ENCODE measurements at places on chromosomes 6 and 20.

GRCh38 chr20:14295238-14295637, 42.2 kb downstream of the FLRT3 start:
- no peak for DNase-seq

DNA sequence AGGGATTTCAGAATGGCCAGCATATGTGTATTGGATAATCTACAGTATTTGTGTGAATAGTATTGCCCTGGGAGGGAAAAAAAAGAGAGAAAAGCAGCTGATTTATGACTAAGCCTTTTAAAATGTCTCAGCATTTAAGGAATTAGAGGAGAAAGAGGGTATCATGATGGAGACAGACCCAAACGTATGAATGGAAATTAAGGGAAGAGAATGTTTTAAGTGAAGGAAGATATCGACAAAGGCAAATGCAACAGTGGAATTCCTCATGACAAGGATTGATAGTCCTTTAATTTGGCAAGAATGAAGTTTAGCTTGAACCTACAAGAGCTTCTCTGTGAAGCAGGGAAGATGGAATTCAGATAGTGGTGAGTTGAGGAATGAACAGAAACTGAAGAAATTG, 367.3 kb upstream of the POU3F2 start:
- DNase-seq, result no peak

DNA sequence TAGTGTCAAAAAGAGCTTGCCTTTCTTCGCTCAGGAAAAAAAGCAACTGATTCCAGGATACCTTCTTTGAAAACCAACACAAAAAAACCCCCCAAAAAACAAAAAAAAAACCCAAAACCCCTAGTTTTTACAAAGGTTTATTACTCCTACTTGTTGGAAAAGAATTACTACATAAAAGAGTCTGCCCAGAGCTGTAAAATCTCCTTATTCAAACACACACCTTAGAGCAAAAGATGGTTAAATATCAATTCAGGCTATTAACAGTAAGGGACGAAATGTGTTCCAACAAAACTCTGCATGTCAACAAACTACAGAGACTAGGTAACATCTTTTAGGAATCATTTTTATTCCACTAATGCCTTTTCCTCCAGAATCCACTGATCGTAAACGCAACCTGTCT, 42.7 kb downstream of the BCAS1 start:
- no peak for DNase-seq

GRCh38 chr6:2760882-2761842, 4.0 kb upstream of the WRNIP1 start:
- DNase-seq, result no peak

DNA sequence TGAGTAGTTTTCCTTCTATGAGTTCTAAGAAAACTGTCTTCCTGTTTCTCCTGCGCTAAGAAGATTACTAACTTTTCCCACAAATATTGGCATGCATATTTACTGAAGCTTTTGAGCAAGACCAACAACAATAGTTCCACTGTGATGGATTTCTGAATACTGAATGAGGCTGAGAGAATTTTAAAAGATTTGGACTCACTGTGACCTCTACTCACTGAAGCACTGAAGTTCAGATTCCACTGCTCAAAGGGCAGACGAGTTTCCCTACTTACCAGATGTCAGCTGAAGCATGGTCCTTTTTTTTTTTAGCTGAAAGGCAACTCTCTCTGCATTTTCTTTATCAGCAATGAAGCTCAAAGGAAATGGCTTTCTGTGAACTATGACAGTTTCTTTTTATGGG, 718.5 kb downstream of the RFPL4B start:
- no peak for DNase-seq

DNA sequence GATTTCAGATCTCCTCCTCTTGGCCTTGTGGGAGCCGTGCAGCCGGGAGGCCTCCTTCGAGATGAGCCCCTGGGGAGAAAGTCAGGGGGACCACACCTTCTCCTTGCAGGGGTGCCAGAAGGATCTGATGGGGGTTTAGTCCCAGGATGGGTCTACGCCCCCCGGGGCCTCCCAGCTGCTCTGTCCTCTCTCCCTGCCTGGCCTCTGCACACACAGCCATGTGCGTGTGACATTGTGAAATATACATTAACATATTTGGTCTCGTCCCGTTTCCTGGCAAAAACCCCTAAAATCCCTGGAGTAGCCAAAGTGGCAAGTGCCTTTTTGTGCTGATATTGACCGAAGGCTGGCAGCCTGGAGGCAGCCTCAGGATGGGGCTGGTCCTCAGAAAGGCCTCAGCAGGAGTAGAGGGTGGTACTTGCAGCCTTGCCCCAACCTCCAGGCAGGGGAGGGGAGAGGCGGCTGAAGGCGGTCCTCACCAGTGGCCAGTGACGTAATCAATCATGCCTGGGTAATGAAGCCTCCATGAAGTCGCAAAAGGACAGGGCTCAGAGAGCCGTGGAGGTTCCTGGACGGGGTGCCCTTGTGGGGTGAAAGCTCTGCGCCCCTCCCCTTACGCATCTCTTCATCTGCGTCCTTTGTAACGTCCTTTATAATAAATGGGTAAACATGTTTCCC, 5.1 kb upstream of the HELZ2 start:
- DNase-seq, result no peak

- no peak for DNase-seq
These were observed 232.3 kb downstream of the NFATC2 start for GRCh38 chr20:51310216-51310615.

DNA sequence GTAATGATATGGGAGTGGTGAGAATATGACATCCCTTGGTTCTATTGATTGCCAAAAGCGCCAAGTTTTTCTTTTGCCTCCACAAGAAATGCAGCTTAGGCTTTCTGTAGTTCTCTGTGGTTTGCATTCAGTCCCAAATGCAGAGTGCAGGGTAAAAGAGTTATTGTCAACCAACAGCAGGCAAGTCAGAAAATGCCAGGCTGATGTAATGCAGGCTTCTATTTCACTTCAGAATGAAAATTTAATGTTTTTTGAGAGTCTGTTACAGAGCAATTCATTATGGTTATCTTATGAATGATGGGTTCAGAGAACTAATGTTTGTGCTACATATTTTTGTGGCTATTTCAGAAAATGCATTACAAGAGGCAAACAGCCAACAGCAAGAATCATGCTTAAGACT, 293.5 kb downstream of the CENPW start:
- DNase-seq, result no peak

- no peak for DNase-seq
These were observed 159.8 kb upstream of the CDH4 start for GRCh38 chr20:61092251-61092650.

- DNase-seq, result no peak
These were observed 96.2 kb upstream of the RSPO3 start for GRCh38 chr6:127022302-127022701.

GRCh38 chr6:150491131-150491810, 108.4 kb upstream of the PLEKHG1 start:
- no peak for DNase-seq
